ENCODE measurements at places on chromosomes 3 and 15. TPM values are rescaled to one million over a fixed set of nuclear protein-coding genes. Genes with fewer than 3 reads are reported as not detected.

SUSD5 gene
- 15.3 TPM for total RNA-seq

SEC22C gene
- total RNA-seq: 60.7 TPM

TMEM212 gene
- not detected for total RNA-seq

POLR2M gene
- 50.6 TPM for total RNA-seq

PLA1A gene
- total RNA-seq: not detected

SEMA7A gene
- total RNA-seq: 1.7 TPM

RPL22L1 gene
- 159 TPM for total RNA-seq

SCAMP5 gene
- total RNA-seq: 4.4 TPM
